ENCODE measurements at places on chromosomes 5 and 9.

- DNase-seq, result no peak
These were observed 15.2 kb downstream of the FNBP1 start for GRCh38 chr9:130027533-130028365.

GRCh38 chr5:39349484-39349883, 14.8 kb downstream of the C9 start:
- DNase-seq, result no peak

- DNase-seq, result no peak
These were observed 399.5 kb downstream of the ENC1 start for GRCh38 chr5:74240783-74241750.

DNA sequence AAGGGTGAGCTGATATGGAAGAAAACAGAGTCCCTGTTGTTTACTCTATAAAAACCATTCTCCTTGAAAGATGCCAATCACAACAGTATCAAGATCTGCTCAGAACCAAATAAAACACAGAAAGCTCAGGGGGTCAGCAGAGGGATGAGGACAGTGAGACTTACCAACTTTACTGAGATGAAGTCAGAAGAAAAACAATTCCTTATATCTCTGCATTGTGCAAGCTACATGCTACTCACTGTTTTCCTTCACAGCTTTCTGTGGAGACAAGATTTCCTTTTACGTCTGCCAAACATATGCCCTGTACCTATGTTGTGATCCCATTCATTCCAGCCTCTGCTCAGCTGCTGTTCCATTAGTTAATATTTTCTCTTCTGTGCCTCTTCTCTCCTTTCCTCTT, 185.6 kb downstream of the TSSK1B start:
- DNase-seq, result no peak

DNA sequence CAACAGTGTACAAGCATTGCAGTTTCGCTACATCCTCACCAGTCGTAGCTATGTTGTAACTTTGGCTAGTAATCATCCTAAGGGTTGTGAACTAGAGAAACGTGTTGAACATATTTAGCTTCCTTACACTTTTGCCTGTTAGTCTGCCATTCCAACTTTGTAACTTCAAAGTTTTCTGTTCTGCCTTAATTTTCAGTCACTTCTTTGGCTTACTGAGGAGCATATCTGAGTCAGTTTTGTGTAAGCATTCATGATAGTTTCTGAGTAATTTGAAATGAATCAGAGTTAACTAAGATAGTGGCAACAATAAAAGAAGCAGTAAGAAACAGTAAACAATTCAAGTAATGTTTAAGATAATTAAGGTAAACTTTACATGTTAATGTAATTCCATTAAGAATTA, 58.9 kb upstream of the MCCC2 start:
- DNase-seq, result no peak

DNA sequence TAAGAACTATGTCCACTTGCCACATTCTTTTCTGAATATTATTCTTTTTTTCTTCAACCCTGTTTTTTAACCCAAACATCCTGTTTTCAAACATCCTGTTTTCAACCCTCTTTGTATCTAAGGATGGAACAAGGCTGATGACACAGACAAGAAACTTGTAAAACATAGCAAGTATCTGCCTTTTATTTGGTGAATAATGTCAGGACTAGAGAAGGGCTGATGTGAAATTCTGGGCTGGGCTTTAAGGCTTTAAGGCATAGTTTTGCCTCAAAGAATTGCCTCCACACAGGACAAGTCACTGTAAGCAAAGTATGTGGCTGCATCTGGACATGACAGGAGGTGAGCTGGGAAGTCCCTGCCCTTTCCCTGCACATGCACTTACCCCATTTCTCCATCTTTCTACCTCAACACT, 42.5 kb upstream of the RIC1 start:
- no peak for DNase-seq

All from stimulated activated CD8-positive, alpha-beta memory T cell treated with anti-CD3 and anti-CD28 coated beads, Interleukin-7, amount 100 ng/mL, for 24 hours (primary cell).